ENCODE measurements at places on chromosomes 4 and X.

GRCh38 chrX:55056820-55057674, 17.8 kb upstream of the PAGE2B start:
- DNase-seq, result no peak

DNA sequence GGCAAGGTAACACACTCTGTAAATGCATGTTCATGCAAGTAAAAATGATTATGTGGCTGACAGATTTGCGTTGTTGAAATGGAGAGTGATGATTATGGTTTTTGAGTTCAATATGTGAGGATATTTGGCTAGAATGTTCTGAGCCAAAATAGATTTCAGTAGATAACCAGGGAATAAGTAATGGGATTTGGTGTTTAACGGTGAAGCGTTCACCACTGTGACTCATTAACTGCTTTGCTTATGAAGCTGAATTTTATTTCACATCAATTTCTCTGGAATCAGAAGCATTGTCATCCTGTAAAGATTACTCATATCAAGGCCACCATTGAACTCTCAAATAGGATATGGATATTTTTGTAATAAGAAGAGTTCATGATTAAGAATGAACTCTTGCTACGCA, 11.7 kb downstream of the AFP start:
- DNase-seq, result no peak

GRCh38 chr4:185183622-185184281, 20.0 kb downstream of the CFAP97 start:
- peak; percentile 74 for DNase-seq

DNA sequence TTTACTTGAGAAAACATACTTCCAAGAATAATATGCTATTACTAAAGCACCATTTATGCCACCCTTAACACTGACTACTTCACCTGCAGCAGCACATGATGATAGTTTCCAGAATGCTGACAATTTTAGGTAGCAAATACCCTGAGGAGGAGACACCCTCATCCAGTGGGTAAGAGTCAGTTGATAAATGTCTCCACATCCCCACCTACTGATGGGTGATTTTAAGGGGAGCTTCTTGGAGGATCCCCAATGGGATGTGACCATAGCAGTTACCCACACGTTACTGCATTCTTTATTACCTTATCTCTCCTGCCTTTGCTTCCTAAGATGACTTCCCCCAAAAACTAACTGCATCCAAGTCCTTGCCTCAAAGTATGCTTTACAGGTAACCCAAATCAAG, 131.2 kb upstream of the SMARCAD1 start:
- DNase-seq, result no peak

DNA sequence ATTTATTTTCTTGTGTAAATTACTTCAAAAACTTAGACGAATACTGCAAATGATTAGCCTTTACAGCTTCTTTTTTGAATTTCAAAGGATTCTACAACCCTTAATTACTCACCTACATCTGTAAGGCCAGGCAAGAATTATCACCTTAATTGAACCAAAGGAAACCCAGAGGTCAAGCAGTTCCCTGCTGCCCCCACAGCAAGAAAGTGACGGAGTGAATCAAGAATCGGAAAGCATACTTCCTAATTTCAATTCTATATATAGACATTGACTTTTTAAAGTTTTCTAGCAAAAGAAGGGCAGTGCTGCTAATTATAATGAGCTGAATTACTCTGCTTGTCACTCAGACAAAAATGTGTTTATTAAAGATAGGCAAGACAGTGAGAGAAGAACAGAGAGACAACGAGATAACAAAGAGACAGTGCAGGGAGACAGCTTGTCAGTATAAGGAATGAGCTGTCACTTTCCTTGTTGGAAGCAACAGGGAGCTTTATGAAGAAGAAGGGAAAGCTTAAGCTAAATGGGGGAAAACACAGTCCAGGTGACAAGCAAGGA, 47.5 kb upstream of the SPANXN4 start:
- no peak for DNase-seq

- no peak for DNase-seq
Measured at GRCh38 chrX:36434522-36434921, 515.0 kb downstream of the CFAP47 start.

DNA sequence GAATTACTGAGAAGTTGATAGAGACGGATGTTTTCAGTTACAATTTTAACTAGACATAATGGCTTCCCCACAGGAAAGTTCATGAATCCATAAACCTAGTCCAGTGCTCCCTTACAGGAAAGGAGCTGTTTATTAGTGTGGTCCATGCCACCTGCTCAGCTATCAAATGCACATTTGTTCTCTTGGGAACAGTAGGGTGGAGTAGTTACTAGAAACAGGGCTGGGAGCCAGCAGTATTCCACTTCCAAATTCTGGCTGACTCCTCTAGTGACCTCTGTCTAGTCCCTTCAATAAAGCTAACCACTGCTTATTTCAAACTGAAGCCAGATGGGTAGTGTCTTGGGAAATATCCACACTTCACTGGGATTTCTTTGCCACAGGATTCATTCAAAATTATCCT, 88.4 kb upstream of the TLL1 start:
- no peak for DNase-seq

GRCh38 chrX:154013614-154014360, 5.9 kb downstream of the IRAK1 start:
- no peak for DNase-seq

GRCh38 chr4:61070269-61070668, 129.9 kb upstream of the ADGRL3 start:
- no peak for DNase-seq

DNA sequence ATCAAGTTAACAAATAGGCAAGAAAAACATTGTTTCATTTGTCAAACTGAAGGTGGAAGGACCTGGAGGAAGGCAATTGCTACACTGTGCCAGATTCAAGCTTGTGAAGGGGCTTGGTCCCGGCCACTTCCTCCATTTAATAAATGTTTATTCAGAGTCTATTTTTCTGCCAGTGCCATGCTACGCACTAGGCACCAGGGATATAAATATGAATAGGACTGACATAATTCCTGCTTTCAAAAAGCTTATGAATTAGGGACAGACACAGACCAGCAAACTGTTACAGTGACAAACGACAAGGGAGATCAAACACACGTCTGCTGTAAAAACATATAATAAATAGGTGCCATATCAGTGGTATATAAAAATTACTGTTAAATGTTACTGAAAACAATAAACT, 571 bp downstream of the TLR6 start:
- DNase-seq, result peak; percentile 35

- DNase-seq, result no peak
Measured at GRCh38 chr4:166498546-166498945, 625.5 kb downstream of the TLL1 start.

DNA sequence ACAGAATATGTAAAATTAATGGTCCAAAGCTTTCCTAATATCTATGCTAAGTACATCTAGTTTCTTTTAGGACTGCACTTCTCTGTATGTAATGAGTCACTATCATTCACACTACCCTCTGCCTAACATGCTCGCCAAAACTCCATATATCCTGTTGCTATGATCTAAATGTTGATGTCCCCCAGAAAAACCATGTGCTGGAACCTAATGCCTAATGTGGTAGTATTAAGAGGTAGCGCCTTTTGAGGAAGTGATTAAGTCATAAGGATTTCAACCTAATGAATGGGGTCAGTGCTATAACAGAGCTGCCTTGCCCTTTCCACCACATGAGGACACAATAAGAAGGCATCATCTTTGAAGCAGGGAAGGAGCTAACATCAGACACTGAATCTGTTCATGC, 34.9 kb upstream of the NFKB1 start:
- DNase-seq, result no peak

All from left colon (tissue), 2 donors.